ENCODE measurements at places on chromosomes 6 and 20.

GRCh38 chr6:2190661-2191389 is 54.6 kb downstream of the GMDS start:
- no peak for DNase-seq

GRCh38 chr6:21222656-21223055 is 370.9 kb upstream of the SOX4 start:
- no peak for DNase-seq

DNA sequence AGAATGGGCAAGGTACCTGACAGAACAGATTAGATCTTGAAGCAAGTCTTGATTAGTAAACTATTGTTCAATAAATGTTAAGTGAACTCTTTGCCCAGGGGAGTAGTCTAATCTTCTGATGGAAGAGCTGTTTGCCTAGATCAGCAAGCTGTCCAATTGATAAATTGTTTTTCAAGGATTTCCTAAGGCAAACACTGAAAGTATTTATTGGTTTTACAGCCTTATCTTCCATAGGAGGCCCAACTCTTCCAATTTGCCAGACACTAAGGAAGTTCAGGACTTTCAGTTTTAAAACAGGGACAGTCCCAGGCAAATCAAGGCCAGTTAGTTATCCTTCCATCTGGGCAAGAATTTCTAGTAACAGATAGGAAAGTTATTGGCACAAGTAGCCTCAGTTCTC is 1.8 kb upstream of the C6orf163 start:
- DNase-seq = no peak

DNA sequence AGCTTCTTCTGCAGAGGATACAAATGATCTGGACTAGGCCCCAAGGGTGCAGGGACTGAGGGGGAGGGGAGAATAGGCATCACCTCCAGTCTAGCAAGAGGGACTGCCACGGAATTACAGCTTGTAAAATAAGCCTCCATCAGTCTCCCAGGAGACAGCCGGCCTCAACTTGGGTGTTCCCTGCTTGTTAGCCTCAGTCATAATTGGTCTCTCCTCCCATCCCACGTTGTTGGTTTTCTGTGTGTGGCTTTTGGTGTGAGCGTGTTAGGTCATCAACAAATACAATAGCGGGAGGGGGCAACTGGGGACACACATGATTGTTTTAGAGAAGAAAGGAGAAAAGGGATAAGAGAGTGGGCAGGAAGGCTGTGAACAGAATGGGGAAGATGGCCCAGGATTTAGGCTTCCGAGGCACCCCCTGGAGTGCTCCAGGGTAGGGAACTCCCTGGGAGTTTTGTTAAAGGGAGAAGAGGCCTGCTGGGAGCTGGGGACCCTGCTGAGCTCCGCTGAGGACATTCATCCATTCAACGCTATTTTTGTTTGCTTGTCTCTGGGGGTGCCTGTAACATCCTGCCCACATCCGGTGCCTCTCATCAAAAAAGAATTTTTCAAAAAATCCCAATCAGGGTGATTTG is 9.2 kb downstream of the FOXA2 start:
- no peak for DNase-seq

Measured in amniotic epithelial cell (primary cell).